ENCODE measurements at places on chromosomes 6 and 20. TPM values are rescaled to one million over a fixed set of nuclear protein-coding genes. Genes with fewer than 3 reads are reported as not detected.

- no peaks in the 10 kb centered on the region for H3K4me1 ChIP-seq
- no peak overlapping the region for H3K4me3 ChIP-seq
- no peak overlapping the region for H3K27ac ChIP-seq
- H3K27me3 ChIP-seq, result no peaks in the 10 kb centered on the region
Observed at GRCh38 chr20:1045860-1046418, 43.8 kb upstream of the RSPO4 start.

SLC26A8 gene
- total RNA-seq, result not detected

TXNDC5 gene
- total RNA-seq, result 54.0 TPM

GRCh38 chr6:165652766-165653165, 10.3 kb downstream of the PDE10A start:
- no peak overlapping the region for H3K27ac ChIP-seq
- DNase-seq, result no peak
- no peak overlapping the region for H3K4me3 ChIP-seq
- H3K36me3 ChIP-seq, result no peaks in the 10 kb centered on the region
- H3K27me3 ChIP-seq, result no peaks in the 10 kb centered on the region

All from sigmoid colon (tissue), 7 donors.